ENCODE measurements at places on chromosomes 1 and 21.

- no peak for DNase-seq
Measured at GRCh38 chr1:221606256-221606655, 135.6 kb downstream of the DUSP10 start.

DNA sequence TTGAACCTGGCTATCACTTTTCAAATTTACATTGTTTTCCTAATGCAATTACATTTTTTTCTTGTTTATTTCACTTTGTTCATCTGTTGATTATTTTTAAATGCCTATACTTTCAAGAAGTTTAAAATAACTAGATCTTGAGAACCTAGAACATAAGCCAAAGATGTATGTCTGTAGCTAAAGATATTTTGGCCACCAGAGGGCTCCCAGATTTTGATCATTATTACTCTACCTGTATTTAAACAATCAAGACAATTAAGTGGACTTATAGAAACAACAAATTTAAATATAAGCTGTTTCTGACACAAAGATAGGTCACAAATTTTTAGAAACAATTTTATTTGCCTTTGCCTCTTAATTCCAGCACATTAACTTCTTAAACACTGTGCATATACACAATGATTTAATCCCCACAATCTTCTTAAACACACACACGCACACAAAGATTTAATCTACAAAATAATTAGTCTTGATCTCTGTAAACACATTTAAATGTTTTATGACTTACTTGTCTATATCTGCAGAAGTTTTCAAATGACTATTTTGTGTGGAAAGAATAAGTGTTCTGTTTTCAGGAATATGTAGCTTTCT, 380.0 kb downstream of the DSCAM start:
- DNase-seq = peak; percentile 29

DNA sequence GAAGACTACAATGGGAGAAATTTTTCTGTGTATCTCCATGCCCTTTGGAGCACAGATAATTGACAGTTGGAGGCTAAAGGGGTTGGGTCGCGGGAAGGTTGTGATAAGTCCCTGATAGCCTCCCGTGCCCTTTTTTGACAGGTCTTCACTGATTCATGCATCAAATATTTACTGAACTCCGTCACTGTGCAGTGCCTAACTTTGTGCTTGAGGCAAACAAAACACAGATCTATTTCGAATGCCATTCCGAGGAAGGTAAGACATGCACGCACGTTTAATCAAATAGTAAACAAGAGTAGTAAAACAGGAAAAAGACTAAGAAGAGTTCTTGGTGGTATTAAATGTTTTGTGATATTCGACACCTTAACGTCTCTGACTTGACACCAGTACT, 494 bp upstream of the PIP5K1A start:
- no peak for DNase-seq

DNA sequence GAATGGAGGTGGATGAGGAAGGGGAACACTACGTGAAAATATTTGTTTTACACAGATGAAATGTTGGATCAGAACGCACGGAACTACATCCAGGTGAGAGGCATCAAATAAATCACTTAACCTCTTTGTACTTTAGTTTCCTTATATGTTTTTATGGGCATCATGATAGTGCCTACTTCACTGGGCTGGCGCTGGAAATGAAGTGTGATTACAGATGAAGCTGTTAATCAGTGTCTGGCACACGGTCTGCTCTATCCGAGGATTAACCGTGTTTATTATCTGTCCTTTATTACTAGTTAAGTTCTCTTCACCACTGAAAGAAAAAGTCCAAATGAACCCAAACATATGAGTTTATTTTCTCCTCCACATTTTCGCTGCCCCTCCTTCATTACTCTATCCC, 96.0 kb upstream of the TRABD2B start:
- no peak for DNase-seq

- DNase-seq = no peak
Measured at GRCh38 chr1:201302163-201303152, 19.2 kb downstream of the PKP1 start.

GRCh38 chr1:153791648-153792253, 16.5 kb downstream of the SLC27A3 start:
- DNase-seq = peak; percentile 68

- no peak for DNase-seq
Measured at GRCh38 chr21:15195768-15196167, 131.0 kb upstream of the NRIP1 start.

DNA sequence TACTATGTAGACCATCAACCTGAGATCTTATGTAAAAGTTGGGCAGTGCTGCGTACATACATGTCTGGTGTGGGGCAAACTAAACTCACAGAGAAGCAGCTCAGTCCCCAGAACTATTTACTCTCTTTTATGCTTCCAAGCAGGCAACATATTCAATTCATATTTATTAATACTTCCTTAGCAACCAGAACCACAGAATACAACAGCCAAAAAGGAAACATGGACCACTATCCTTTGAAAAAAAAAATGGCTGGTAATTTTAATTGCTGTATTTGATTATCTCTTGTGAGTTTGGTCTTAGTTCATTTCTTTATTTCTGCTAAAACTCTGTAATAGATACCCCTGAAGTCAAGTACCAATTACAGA, 1.5 kb upstream of the PPP1R15B start:
- DNase-seq = no peak

DNA sequence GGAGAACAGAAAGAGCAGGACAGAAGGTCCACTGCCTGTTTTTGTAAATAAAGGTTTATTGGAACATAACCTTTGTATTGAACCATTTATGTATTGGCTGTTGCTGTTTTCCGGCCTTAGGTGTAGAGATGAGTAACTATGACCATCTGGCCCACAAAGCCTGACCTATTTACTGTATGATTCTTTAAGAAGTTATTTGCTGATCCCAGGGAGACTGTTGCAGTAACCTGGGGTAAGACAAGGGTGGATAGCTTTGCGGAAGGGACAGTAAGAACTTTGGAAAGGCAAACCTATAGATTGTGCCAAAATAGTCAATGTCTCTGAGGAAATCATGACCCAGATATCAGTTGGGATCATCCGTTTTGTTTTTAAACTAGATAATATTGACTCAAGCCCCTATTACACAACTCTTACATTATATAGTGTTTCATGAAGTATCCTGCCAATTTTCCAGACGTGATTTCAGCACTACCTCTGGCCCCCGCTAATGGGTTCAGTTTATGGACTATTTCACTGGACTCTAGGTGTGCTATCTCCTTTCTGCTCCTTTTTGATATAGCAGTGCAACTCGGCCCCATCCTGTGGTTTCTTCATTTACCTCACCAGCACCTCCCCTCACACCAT, 20.8 kb upstream of the TLCD4 start:
- no peak for DNase-seq

DNA sequence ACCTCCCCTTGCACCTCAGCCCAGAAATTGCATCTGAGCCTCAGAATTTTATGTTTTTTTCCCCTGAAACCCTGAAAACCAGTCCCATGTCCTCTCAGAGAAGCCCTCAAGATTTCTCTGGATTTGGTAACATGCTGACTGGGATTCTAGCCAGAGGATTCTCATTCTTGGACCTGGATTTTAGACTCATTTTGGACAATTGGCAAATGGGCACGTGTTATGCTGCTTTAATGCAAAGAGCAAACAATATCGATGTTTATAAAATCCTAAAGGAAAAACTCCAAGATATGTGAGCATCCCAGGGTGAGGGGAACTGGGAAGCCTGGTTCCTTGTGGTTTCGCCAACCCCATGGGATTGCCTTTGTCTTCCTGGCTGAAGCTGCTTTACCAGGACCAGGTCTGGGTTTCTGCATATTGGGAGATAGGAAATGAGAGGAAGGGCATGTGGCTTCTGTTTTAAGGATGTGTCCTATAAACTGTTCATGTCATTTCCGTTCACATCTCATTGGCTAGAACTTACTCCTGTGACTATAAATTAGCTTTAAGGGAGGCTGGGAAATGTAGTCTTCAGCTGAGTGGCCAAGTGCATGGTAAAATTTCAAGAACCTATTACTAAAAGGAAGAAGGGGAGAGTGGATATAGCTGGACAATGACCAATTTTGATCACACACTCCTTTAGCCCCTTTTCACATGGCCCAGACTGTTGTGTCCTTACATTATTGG, 27.2 kb upstream of the BCL10 start:
- no peak for DNase-seq

- DNase-seq = peak; percentile 23
Measured at GRCh38 chr1:167995038-167995437, 58.2 kb upstream of the MPC2 start.

DNA sequence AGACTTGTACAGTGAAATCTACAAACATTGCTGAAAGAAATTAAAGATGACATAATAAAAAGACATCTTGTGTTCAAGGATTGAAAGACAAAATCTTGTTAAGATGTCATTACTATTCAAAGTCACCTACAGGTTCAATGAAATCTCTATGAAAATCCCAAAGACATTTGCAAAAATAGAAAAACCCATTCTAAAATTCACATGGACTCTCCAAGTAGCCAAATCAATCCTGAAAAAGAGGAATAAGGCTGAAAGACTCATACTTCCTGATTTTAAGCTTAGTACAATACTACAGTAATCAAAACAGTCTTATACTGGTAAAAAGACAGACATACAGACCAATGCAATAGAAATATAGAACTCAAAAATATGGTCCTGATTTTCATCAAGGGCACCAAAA, 78.6 kb downstream of the PCSK9 start:
- no peak for DNase-seq

DNA sequence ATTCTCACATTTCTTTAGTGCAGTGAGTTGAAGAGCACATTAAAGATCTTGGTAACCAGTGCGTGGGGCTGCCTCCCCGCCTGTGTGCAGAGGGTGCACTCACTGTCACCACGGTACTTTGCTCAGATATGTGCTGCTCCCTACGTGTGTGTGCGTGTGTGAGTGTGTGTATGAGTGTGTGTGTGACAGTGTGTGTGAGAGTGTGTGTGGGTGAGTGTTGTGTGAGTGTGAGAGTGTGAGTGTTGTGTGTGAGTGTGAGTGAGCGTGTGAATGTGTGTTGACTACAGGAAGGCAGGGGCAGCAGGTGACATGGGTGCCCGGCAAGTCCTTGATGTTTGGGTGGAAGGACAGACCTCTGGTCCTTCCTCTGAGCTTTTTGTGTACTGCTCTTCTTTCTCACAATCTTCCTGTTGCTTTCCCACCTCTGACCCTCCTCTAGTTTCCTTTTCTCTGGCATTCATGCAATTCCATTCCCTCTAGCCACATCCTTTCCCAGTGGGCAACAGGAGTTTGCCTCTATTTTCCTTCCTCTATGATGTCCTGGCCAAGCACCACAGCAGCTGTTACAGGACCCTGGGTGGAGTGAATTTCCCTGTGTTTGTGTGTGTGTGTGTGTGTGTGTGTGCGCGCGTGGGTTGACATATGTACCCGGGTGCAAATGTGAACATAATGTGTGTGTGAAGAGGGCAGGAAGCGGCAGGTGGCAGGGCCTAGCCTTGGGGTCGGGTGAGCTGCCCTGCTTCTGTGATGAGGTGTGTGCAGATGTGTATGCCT, 19.8 kb downstream of the LHX4 start:
- DNase-seq = peak; percentile 43

DNA sequence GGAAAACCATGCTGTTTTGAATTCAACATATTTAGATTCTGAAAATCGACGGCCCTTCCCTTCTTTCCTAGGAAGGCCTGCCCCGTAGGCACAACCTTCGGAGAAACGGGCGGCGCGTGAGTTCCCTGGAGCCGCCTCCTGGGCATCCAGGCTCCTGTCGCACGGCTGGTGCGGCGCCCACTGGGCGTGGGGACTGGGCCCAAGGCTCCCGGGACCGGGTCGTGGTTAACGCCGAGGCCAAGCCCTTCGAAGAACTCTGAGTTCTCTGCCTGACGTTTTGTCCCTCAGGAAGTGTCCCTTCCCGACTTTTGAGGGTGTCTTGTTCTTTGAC, 19.2 kb upstream of the TBX15 start:
- DNase-seq = no peak

GRCh38 chr1:218570456-218570855, 225.3 kb downstream of the TGFB2 start:
- no peak for DNase-seq

- peak; percentile 52 for DNase-seq
Measured at GRCh38 chr1:159068886-159069285, 7.7 kb downstream of the AIM2 start.

DNA sequence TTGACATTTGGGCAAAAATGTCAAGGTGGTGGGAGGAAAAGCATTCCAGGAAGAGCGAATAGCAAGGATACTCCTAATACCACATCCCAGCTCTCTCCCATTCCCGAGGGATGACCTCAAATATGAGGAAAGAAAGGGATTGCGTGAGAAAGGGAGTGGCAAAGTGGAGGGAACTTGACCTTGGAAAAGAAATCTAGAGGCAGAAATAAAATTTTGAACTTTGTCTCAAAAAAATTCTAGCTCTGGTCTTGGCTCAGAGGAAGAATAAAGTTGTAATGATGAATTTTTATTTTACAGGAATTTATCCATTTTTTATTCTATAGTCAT, 127.8 kb downstream of the TBX19 start:
- DNase-seq = no peak

GRCh38 chr1:147851149-147851548, 51.4 kb upstream of the GJA8 start:
- peak; percentile 11 for DNase-seq

GRCh38 chr1:52640697-52641096, 7.7 kb downstream of the SHISAL2A start:
- no peak for DNase-seq

- no peak for DNase-seq
Measured at GRCh38 chr1:192767798-192768197, 41.0 kb upstream of the RGS2 start.

DNA sequence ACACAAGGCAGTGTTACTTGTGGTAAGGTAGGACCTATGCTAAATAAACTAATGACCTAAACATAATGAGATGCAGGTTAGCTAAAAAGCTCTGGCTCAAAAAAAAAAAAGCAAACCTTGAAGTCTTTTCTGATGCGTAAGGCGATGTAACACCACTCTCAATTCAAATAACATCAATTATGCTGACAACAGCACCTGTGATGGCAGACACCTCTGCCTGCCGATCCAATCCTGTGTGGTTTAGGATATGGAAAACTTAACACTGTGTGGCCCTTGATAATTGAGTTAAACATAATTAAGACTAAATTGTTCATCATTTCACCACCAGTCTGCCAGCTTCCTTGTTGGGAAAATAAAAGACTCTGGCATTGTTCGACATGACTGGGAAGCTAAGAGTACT, 9.1 kb downstream of the RPAP2 start:
- DNase-seq = no peak

- DNase-seq = no peak
Measured at GRCh38 chr1:53595906-53596305, 136.7 kb downstream of the DMRTB1 start.
